Transverse colon (tissue), 4 donors: ENCODE measurements at places on chromosomes 5 and 9.

- DNase-seq: peak; percentile 65
Measured at GRCh38 chr9:20624201-20625002, 2.1 kb upstream of the MLLT3 start.

DNA sequence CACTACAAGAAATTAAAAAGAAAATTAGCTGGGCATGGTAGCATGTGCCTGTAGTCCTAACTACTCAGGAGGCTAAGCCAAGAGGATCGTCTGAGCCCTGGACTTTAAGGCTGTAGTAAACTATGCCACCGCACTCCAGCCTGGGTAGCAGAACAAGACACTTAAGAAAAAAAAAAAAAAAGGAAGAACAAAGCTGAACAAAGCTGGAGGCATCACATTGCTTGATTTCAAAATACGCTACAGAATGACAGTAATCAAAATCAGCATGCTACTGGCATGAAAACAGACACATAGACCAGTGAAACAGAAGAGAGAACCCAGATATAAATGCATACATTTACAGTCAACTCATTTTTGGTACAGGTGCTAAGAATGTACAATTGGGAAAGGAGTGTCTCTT lies 14.5 kb upstream of the OTULIN start:
- DNase-seq: no peak

- no peak for DNase-seq
Measured at GRCh38 chr9:78407636-78408312, 110.8 kb downstream of the PSAT1 start.

GRCh38 chr5:37816883-37817282 lies 23.0 kb downstream of the GDNF start:
- DNase-seq: no peak
